Left ventricle myocardium superior (tissue), 1 donor: ENCODE measurements at places on chromosomes 3 and 15. TPM values are rescaled to one million over a fixed set of nuclear protein-coding genes. Genes with fewer than 3 reads are reported as not detected.
A peak's percentile ranks its signal among the peaks of the same experiment; 100 is the strongest.

Gene LMCD1
- 37.9 TPM for total RNA-seq

Gene MINDY4B
- not detected for total RNA-seq

Gene KLF15
- 28.5 TPM for total RNA-seq

Gene PLSCR2
- total RNA-seq = not detected

Gene TTC21A
- 1.1 TPM for total RNA-seq

Gene VIPR1
- total RNA-seq = 2.2 TPM

Gene INKA1
- total RNA-seq = 1.7 TPM

Gene CGNL1
- total RNA-seq = 15.2 TPM

Gene TLR9
- total RNA-seq = 0.17 TPM

Gene ZBTB38
- 105 TPM for total RNA-seq

Gene KNG1
- 0.37 TPM for total RNA-seq

Gene CEP19
- total RNA-seq = 1.0 TPM

DNA sequence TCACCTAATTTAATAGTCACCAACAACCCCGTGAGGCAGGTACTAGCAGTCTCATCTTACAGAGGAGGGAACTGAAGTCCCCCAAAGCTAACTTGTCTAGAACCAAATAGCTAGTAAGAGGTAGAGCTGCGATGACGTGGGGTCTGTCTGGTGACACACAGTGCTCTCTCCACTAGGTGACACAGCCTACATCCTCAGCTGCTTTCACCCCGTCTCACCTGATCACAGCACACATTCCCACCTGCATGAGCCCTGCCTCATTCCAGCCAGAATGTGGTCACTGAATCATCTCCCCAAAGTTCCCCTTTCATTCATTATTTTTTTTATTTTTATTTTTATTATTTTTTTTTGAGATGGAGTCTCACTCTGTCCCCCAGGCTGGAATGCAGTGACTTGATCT lies 21.3 kb upstream of the MAGEF1 start:
- DNase-seq = no peak

DNA sequence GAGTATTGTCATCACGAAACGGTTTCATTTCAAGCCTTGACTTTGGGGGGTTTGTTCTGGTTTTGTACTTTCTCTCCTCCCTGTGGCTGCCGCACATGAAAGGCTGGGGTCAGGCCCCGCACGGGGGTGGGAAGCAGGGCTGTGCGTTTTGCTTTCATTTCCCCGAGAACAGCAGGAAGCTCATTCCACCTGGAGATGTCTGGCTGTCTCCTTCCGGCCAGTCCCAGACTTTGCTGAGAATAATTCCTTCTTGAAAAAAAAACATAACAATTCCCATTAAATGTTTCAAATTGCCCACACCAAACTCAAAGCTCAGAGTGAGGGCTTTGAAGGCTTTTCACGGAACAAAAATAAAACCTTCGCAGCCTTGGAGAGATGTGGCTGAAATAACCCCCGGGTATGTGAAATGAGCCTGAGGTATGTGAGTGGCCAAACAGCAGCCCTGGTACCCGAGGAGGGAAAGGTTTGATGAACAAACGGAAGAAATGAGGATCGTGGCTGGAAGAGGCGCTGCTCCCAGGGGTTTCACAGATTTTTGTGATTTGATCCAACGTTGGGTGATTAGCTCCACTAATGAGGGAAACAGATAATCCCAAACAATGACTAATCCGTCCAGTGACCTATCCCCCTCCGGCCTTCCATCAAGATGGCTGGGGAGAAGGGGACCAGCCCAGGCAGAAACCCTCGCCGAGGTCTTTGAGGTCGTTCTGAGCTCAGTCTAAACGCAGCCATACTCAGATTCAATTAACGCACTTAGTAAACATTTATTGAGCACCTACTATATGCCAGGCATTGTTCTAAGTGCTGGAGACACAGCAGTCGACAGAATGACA lies 126.9 kb upstream of the MEF2A start:
- no peak for DNase-seq

- no peak for DNase-seq
These were observed 322.6 kb downstream of the GABRG3 start for GRCh38 chr15:27293607-27294006.

GRCh38 chr3:154900816-154901215 lies 179.3 kb upstream of the MME start:
- no peak for DNase-seq

DNA sequence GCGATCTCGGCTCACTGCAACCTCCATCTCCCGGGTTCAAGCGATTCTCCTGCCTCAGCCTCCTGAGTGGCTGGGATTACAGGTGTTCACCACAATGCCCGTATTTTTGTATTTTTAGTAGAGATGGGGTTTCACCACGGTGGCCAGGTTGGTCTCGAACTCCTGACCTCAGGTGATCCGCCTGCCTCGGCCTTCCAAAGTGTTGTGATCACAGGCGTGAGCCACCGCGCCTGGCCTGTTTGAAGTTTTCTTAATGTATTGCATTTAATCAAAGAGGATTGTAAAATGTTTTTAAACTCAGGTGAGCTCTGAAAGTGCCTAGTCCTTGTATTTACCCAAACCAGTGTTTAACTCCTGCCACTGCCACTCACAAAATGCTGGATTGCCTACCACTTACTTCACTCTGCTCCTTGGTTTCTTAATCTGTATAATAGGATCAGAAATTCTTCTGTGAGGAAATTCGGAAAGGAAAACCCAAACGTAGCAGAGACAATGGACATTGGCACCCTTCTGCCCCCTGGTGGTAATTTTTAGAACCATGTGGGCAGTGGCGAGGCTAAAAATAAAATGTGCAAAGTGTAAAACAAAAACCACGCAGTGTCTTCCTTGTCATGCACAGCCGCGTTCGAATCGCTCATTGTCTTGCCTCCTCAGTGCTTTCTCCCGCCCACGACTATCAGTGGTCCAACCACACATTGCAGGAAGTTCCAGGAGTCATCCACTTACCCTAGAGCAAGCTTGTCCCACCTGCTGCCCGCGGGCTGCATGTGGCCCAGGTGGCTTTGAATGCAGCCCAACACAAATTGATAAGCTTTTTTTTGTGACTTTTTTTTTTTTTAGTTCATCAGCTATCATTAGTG lies 27.3 kb downstream of the CEP19 start:
- peak; percentile 48 for DNase-seq

DNA sequence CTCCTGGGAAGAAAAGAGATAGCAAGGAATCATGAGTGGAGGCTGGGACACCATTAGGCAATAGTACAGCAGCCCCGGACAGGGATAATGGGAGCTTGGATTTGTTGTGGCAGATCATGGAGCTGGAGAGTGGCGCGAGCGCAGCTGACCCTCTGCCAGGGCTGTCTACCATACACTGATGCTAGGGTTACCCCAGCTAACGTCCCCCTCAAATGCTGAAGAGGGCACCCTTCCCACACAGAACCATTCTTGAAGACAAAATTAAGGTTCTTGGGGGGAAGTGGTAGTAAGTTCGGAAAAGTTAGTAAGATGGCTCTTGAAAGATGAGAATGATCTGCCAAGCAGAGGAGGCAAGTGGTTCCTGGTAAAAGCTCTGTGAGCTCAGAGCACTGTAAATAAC lies 61.1 kb downstream of the ST3GAL6 start:
- no peak for DNase-seq

- DNase-seq = no peak
These were observed 144.8 kb upstream of the BHLHE40 start for GRCh38 chr3:4834403-4834866.

DNA sequence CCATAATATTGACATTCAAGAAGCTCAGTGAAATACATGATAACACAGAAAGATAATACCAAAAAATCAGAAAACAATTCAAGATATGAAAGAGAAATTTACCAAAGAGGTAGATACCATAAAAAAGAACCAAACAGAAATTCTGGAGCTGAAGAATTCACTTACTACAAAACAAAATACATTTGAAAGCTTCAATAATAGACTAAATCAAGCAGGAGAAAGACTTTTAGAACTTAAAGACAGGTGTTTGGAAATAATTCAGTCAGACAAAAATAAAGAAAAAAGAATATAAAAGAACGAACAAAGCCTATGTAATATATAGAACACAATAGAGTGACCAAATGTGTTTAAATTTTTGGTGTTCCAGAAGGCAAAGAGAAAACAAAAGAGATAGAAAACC lies 158.7 kb downstream of the MOBP start:
- DNase-seq = no peak

DNA sequence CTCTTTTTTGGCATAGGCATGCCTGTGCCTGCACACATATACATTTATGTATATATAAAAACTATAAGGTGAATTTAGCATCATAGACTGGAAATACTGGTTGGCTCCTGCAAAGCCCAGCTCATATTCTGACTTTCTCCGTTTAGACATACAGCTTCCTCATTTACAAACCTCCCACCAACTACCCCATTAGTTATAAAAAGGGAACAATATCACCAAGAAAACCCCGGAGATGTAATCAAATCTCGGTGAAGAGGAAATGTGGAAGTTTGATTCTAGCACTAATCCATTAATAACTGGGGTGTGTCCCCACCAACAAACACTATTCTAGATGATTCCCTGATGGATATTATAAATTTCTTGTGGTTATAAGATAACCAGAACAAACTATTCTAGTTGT lies 517.7 kb upstream of the TBL1XR1 start:
- no peak for DNase-seq

- no peak for DNase-seq
These were observed 25.8 kb upstream of the PRTG start for GRCh38 chr15:55768670-55769185.

DNA sequence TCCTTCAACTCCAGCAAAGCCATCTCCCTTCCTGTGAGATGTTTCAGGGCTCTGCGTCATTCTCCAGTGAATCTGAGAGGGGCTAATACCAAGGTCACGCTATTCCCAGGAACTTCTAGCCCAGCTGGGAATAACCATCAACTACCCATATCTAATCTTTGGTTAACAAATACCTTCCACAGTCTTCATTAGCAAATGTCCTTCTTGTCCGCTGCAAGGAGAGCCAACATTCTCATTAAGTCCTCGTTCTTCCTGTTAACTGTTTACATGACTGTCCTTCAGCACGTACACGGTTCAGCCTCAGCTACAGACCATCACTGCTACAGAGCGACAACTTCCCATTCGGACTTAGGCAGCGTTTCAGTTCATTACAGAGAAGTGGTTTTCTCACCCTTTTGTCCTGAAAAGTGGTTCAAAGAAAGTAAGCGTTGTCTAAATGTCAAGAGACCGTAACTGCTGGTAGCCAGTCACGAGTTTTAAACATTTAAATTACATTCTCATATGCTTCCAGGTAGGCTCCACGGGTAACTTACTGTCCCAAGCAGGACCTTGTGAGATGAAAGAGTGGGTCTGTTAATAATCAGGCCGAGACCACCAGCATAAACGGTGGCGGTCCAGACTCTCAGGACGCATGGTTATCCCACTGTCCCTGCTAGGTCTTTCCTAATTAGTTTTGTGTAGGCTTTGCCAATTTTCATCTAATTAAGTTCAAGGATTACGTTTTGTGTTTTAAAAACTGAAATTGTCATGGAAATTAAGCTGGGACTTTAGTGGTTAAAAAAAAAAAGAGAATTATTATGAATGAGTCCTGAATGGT lies 63.8 kb downstream of the CHSY1 start:
- DNase-seq = no peak

DNA sequence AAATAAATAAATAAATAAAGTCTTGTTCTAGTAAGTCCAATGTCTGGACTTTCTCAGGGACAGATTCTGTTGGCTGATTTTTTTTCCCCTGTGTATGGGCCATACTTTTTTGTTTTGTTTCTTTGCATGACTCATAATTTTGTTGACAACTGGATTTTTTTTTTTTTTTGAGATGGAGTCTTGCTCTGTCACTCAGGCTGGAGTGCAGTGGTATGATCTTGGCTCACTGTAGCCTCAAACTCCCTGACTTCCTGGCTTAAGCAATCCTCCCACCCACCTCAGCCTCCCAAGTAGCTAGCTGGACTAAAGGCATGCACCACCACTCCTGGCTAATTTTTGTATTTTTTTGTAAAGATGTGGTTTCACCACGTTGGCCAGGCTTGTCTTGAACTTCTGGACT lies 38.9 kb downstream of the TICRR start:
- no peak for DNase-seq

GRCh38 chr3:65988411-65989180 lies 50.1 kb downstream of the MAGI1 start:
- DNase-seq = no peak

DNA sequence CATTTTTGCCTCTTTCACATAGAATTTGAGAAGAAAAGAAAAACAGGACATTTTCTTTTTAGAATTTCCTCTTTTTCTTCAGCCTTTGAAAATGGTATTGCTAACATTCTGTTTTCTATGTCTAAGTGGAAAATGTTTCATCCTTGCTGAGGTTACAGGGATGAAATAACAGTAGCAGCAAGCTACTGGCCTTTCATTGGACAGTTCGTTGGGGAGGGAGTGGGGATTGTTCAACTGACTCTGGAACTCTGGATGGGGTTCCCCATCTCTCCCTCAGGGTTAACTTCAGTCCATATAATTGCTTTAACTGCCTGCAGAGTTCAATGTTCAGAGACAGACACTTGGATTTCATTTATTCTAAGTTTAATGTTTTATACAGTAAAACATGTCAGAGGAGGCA lies 346.0 kb downstream of the NLGN1 start:
- DNase-seq = no peak

- DNase-seq = no peak
These were observed 16.2 kb upstream of the ANKDD1A start for GRCh38 chr15:64895285-64896065.

GRCh38 chr3:141930801-141931200 lies 54.4 kb downstream of the ATP1B3 start:
- no peak for DNase-seq

GRCh38 chr15:74497584-74497983 lies 36.6 kb upstream of the UBL7 start:
- no peak for DNase-seq

- DNase-seq = no peak
These were observed 4.9 kb upstream of the TP63 start for GRCh38 chr3:189626286-189626685.

DNA sequence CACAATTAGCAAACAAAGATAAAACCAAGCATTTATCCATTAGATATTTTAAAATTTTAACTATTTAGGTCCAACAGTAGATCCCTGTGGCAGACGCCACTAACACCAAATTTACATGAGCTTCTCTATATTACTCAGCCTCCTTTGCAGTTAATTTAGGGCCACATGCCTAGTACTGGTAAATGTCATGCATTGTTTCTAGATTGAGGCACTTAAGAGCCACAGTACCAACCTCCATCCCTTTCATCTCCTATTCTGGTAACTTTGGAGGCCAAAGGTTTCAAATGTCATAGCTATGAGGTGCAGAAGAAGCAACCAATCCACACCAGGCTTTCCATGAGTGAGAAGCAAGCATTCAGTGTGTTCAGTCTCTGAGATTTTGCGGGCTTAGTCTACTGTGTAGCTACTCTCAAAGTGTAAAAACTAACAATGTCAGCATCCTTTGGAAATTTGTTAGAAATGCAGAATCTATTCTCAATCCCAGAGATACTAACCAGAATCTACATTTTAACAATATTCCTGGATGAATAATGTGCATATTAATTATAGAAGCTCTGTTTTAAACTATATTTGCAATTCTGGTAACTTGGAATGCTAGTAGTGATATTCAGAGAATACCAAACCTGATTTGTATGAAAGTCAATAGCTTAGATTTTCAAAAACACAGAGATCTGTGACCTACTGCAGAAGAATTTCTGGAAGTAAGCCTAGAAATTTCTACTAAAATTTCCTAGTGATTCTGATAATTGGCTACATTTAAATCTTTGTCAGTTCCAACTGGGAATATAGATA lies 206.3 kb upstream of the CD96 start:
- DNase-seq = no peak

GRCh38 chr15:67465196-67465952 lies 55.6 kb upstream of the C15orf61 start:
- DNase-seq = no peak

- no peak for DNase-seq
These were observed 8.8 kb upstream of the CMC1 start for GRCh38 chr3:28232659-28233058.

- DNase-seq = no peak
These were observed 154.6 kb downstream of the POLR2M start for GRCh38 chr15:57861034-57861638.
